ENCODE measurements at places on chromosomes 7 and 10.

- no peak for DNase-seq
Measured at GRCh38 chr7:92325858-92326257, 80.1 kb downstream of the ANKIB1 start.

GRCh38 chr10:125284875-125285597, 124.7 kb upstream of the CTBP2 start:
- no peak for DNase-seq

DNA sequence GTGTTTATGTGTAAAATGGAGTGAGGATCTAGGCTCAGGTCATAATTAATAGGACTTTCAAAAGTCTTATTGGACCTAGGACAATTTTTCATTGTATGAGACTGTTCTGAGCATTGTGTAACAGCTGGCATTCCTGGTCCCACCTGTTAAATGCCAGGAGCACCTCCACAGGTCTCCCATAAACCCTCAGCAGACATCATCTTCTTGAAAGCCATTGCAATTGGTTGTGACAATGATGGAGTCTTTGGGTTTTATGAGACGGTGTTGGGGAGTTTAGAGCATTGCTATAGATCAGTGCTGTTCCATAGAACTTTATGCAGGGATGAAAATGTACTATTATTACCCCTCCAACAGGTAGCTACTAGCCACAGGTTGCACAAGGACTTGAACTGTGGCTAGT, 108.9 kb downstream of the ORC5 start:
- DNase-seq, result no peak

DNA sequence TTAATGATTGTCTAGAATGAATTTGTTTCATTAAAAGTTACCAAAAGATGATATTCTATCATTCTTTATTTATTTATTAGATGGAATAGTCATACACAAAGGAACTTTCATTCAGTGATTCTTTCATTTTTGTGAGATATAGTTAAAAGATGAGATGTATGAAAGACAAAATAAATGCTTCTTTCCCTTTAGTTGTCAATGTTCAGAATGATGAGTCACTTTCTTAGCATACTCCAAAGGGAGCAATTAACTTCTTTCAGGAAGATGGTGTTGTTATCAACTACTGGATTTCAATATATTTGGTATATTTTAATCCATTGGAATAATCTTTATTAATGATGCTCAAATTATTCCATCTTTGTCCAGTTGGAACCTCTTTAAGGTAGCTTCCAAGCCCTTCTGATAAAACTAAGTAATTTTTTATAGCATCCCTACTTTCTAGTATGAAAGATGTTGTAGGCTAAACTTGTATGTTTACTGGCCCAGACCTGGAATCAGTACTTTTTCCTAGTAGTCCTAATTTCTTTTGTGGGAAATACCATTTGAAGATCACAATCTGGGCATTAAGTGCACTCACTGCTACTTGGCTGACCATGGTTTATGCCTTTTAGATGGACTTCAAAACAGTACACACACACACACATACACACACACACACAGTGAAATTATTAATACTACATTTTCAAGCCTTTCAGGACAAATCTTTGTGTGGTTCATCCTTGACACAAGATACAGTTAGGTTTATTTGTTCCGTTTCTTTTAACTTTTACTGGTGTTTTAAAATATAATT, 2.5 kb downstream of the GIMAP7 start:
- no peak for DNase-seq

DNA sequence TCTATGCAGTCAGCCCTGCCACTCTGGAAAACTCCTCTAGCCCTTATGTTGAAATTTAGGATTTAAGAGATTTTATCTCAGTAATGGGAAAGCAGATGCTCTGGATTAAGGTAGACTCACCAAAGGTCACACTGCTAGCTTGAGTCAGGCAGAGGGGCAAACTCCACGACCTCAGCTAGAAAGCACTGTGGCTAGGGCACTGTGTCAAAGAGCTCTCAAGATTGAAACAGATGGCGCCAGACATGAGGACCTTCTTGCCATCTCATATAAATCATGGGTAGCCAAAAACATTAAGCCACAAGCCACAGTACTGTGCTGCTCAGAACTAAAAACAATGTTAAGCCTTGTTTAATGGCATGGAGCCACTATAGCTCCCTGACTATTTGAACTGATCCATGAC, 188.7 kb downstream of the DNAJC1 start:
- no peak for DNase-seq

DNA sequence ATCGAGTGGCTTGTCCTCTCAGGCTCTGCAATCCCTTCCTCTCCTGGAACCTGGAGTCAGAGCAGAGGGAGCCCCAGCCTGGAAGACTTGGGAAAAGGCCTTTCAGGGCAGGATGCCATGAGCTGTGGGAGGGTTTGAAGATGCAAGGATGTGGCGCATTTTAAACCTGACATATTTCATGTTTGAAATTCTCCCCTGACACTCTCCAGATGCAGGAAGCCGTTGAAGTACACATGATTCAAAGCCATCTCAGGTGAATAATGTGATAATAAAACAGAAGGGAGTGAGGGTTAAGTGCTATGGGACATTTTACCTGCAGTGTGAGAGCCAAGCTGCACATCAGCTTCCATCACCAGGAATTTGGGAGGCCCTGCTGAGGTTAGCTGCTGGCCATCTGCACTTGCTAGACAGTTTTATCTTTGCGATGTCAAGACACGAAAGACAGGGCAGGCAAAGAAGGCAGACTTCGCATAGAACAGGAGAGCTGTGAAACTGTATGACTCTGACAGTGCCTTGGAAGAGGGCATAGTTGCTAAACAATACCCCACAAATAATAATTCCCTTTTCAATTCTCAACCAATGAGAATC, 159.1 kb upstream of the GDF10 start:
- DNase-seq, result no peak

GRCh38 chr7:127322832-127323493, 69.5 kb downstream of the ZNF800 start:
- DNase-seq, result no peak

DNA sequence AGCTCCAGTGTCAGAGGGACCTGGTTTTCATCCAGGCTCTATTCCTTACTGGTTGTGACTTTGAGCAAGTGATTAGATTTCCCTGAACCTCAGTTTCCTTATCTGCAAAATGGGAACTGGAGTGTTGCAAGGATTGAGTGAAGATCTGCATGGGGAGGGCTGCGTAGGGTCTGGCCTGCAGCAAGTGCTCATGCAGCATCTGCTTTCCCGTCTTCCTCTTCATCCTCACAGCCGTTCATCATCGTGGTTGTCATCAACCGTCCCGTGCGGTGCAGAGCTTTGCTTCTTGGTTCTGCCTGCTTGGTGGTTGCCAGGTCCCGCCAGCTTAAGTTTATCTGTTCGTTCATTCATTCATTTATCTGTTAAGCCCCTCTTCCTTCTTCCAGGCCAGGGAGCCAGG, 135.0 kb downstream of the GRK5 start:
- DNase-seq, result no peak

DNA sequence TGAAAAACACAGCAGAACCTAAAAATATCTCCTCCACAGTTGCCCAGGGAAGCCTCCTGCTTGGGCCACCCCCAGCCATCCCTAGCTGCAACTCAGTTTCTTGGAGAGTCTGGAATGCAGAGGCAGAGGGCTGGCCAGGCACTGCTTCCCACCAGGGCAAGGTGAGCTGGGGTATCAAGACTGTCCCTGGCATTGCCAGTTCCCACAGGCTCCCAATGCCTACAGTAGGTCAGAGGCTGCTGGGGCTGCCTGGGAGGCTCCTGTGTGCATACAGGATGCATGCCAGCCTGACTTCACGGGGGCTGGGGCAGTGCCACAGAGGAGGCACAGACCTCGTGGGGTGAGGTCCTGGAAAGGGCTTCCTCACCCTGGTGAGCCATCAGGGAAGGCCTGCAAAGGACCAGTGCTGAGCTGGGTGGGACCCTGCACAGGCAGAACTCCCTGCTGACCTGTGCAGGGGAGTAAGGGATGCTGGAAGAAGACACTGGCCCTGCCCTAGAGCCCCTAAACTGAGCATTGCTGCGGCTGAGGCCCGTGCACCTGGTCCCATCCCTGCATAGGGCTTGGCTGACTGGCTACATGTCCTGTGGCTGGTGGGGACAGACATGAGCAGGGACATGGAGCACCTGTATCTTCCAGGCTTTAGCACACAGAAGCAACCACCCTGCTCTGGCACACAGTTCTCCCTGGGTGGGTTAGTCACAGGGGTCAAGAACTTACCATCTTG, 121.9 kb upstream of the RET start:
- DNase-seq, result no peak

DNA sequence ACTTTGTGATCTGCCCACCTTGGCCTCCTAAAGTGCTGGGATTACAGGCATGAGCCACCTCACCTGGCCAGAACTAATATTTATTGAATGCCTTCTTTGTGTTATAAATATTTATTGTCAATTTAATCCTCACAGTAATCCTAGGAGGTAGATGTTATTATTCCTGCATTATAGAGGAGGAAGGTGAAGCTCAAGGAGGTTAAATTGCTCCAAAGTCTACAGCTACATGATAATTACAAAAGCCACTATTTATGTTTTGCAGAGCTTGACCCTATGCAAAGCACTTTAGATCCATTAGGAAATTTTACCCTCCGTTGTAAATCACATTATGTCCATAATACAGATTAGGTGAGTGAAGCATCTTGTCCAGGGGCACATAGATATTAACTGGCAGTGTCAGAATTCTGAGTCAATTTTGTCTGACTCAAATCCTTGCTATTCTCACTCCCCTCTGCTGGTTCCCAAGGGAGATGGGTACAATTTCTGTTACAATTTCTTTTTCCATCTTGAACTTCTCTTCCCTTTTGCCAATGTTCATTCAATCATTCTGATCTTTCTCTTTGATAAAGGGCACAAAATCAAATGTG, 25.7 kb upstream of the CDK14 start:
- DNase-seq, result no peak

- DNase-seq, result no peak
Measured at GRCh38 chr7:22640269-22640668, 86.7 kb upstream of the IL6 start.

- DNase-seq, result no peak
Measured at GRCh38 chr10:44713307-44713706, 197.8 kb upstream of the TMEM72 start.

DNA sequence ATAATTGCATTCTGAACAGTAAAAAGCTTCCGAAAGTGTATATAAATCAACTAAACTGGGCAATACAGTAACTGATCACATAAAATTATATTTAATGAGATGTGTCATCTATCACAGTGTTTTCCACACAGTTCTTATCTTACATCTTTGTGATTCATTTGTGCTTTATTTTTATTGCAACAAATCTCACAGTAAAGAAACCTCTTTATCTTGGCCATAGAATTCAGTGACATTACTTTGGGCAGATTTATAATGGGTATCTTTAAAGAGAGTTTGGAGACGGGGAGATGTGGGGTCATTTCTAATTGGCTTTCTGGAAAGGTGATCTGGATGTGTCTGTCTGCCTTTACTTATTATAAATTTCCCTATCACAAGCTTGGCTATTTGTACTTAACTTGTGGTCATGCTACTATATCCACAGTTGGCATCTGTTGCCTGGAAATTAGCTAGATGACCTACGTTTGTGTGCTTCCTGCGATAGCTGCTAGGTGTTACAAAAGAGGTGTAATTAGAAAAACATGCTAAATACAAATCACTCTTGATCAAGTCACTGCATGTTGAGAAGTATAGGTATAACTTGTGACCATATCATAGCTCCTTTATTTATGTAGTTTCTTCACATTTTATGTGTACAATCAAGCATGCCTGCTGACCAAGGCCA, 123.8 kb downstream of the ARID5B start:
- DNase-seq, result no peak

GRCh38 chr10:35005868-35006267, 84.3 kb downstream of the CUL2 start:
- no peak for DNase-seq

GRCh38 chr10:35639021-35639727, 2.9 kb downstream of the FZD8 start:
- DNase-seq, result no peak

DNA sequence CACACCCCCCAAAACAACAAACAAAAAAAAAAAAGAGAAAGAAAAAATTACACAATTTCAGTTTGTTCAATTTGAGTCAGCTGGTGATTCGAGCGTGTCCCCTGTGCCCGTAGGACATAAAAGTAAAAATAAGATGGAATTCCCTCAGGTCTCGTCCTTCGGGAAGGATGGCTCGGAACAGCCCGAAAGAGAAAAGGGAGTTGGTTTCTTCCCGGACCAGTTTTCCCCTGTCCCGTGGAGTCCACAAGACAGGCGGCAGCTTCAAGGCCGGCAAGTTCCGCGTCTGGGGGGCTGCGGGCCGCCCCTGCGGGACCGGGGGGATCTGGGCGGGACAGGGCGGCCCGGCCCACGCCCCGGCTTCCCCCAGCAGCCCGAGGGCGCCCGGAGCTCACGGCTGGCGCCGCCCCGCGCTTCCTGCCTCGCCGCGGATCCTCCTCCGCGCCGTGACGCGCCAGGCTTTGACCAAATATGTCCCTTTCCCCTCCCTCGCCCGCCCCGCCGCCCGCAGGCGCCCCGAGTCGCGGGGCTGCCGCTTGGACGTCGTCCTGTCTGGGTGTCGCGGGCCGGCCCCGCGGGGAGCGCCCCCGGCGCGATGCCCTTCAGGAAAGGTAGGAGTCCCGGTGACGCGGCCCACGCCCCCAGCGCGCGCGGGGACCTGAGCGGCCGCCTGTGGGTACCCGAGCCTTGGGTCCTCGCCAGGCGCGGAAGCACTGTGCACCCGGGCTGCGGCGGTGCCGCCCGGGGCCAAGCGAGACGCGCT, 55.8 kb downstream of the RBM17 start:
- no peak for DNase-seq

DNA sequence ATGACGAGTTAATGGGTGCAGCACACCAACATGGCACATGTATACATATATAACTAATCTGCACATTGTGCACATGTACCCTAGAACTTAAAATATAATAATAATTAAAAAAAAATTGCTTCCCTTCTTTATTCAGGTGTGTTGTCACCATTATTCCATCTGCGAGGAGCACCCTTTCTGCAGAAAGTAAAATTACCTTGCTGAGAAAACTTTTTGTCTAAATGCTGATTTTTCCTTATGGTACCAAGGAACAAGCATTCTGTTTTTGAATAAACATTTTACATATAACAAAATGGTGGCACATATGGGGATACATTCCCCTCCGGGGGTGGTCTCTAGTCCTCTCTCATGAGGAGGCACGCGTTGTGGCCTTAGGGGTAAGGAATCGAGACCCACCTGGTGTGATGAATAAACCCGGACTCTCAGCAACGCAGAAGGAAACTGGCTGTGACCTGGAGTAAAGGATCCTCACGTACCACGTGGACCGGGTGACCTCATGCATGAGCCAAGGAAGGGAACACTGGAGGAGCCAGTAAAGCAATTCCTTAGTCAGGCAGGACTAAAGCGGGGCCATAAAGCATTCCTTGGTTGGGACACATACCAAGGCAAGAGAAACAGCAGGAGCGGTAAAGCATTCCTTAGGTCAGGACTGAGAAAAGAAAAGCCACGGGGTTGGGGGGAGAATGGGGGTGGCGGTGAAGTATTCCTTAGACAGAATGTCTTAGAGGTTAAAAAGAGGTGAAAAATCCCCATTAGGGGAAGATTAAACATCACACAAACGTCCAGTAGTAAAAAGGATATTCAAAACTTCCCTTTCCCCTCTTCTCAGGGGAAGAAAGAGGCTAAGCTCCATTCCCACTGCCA, 20.8 kb upstream of the OPTN start:
- no peak for DNase-seq

Measured in NCI-H1105 (cell line).